ENCODE measurements at places on chromosomes 7 and 10.

DNA sequence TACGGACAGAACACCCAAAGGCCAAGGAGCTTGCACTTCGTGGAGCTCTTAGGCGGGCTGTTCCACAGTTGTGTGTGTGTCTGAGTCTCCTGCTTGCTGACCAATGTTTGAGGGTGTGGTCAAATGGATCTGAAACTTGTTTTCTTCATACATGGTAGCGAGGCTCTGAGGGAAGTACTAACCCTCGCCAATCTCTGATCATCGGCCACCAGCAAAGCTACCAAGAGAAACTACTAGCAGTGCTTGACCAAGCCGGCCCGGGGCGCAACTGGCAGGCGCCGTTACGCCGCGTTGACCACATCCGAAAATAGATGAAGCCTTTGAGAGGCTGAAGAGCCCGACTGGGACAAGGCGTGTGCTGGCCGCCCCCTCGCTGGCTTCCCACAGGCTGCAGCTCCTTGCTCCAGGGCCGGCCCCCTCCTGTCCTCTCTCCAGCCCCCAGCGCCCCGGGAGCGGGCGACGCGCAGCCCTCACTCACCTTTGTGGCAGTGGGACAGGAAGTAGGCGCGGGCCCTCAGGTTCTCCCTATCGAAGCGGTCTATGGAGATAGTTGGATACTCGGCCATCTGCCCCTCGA is 384 bp downstream of the DCLRE1C start:
- DNase-seq = no peak

GRCh38 chr7:159130199-159130775 is 14.4 kb downstream of the VIPR2 start:
- no peak for DNase-seq

DNA sequence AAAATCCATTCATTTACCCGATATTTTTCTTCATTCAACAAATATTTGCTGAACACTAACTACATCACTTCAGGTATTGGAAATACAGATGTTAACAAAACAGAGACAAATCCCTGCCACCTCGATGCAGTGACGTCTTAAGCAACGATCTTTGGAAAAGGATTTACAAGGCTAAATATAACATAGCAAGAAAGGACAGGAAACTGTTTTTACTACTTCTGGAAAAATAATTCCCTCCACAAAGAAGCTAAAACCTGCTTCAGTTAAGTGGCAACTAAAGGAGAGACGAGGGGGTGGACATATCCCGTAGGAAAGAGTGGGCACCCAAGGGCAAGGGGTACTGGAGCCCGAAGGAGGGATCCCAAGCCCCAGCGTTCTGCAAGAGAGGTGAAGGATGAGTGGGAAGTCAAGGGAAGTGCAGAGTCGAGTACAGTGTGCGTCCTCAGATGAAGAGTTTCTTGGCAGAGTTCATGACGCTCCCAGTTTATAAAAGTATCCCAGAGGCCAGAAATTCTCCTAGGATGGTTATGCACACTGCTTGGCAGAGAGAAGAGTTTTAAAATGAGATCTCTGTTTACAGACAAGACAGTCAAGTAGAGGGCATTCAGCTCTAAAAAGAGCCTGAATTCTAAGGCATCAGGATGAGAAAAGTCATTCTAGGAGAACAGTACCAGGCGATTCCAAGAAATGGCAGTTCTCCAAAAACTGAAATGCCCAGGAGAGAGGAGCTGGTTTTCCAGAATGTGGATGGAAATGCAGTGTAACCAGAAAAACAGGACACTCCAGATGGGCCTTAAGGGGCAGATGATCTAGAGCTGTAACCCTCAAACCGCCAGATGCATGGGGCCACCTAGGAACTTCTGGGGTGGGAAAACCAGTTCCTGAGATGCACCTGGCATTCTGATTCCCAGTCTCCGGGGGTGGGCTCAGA is 97.3 kb downstream of the GRB10 start:
- no peak for DNase-seq

GRCh38 chr7:57404967-57405421 is 45.0 kb upstream of the ZNF716 start:
- DNase-seq = no peak

DNA sequence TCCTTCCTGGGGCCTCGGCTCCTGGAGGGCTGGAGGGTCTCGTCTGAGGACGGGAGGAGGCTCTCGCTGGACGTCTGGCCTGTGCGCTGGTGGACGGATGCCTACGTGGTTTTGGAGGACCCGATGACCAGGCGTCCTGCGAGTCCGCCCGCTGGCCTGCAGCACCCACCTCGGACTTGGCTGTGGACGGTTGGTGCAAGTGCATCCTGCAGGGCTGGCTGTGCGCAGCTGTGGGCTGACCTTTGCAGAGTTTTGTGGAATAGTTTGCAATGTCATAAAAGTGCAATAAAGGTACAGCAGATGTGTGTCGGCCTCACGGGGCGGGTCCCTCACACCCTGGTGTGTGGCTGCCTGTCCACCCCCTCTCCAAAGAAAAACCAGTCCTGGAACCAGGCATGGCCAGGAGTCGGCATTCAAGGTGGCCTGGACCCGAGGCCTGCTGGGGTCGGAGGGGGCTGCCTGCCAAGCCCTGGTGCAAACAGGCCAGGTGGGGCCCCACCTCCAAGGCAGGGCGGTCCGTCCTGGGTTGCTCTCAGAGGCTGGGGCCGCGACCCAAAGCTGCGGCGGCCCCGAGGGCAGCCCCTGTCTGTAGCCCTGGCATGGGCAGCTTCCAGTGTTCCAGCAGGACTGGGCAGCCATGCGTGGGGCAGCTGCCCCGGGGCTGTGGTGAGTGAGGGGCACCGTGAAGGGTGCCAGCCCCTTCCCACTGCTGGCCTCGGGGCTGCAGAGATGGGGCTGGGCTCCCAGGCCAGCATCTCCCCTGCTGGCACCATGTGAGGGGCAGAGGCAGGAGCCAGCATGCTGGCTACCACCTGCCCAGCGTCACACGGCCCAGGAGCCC is 29.3 kb upstream of the FOXL3 start:
- no peak for DNase-seq

- no peak for DNase-seq
Measured at GRCh38 chr7:29156907-29157452, 10.6 kb upstream of the CPVL start.

All from stimulated activated effector memory CD8-positive, alpha-beta T cell treated with anti-CD3 and anti-CD28 coated beads, Interleukin-12 subunit alpha, Interleukin-12 subunit beta, amount 100 ng/mL, for 72 hours (primary cell).